CD4-positive, alpha-beta T cell (primary cell): ENCODE measurements at places on chromosomes 6 and 20.

- no peak for DNase-seq
Measured at GRCh38 chr6:155173488-155173887, 90.3 kb upstream of the CLDN20 start.

- no peak for DNase-seq
Measured at GRCh38 chr6:130681028-130681427, 146.2 kb upstream of the SMLR1 start.

GRCh38 chr20:9955646-9956045 lies 79.1 kb upstream of the ANKEF1 start:
- DNase-seq = no peak

DNA sequence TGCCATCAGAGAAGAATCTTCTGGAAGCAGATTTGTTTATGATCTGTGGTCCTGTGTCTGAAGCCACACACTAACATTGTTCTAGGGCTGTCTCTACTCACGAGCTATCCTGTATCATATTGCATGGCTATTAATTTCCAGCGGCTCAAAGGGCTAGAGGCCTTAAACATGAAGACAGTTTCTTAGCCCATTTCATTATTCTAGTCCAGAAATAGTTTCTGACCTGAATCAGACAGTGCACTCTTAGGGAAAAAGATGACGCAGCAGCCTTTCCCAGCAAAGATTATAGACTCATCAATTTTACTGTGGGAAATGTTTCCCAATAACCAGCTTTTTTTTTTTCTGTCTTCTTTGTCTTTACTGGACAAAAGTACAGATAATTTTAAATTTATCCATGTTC lies 105.3 kb upstream of the SUPT3H start:
- DNase-seq = no peak

DNA sequence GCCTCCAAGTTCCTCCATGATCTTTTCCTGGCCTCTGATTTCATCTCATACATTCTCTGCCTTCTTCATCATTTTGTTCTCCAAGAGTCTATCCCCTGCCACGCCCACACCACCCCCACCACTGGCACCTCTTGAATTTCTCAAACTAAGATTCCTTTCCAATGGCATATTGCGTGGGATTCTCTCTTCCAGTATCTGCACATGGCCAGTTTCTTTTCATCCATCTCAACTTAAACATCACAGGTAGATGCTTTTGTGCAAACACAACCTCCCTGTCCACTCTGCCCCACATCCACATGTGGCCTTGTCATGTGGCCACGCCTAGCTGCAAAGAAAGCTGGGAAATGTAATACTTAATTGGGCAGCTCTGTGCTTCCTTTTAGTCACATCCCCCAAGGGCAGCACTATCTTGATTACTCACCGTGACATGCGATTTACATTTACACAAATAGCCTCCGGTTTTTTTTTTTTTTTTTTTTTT lies 33.4 kb upstream of the ZMYND8 start:
- no peak for DNase-seq
